ENCODE measurements at places on chromosomes 5 and 9.

DNA sequence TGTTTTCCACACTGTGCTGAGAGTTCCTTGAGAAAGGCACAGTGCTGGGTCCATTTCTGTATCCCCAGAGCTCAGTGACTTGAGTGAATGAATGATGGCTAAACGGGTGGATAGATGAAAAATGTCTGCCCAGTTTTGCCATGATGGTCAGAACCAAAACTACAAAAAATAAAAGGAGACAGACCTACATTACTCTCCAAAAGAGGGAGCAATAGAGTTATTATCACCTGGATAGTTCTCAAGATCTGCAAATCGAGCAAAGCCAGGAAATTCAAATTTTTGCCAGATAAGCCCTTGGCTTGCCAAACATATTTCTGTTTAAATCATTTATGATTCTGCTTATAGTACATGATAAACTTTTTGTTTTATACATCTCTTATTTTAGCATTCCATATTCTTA, 214.2 kb upstream of the ZNF462 start:
- no peak for DNase-seq

- no peak for DNase-seq
Measured at GRCh38 chr9:133073086-133074014, 11.6 kb downstream of the CEL start.

GRCh38 chr9:129465834-129466535, 154.9 kb downstream of the C9orf50 start:
- no peak for DNase-seq

- DNase-seq, result no peak
Measured at GRCh38 chr5:14720236-14720923, 55.9 kb downstream of the OTULIN start.

DNA sequence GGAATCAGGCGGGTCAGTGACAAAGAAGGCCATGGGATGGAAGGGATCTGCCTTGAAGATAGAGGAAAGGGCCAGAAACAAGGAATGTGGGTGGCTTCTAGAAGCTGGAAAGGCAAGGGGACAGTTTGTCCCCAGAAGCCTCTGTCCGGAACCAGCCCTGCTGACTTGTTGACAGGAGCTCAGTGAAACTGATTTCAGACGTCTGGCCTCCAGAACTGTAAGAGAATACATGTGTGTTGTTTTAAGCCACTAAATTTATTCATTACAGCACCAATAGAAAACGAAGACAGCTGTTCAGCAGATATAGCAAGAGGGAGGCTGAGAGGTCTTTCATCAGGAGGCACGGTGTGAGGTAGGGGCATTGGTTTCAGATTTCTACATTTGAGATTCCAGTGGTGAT, 422.5 kb downstream of the KDM4C start:
- no peak for DNase-seq

DNA sequence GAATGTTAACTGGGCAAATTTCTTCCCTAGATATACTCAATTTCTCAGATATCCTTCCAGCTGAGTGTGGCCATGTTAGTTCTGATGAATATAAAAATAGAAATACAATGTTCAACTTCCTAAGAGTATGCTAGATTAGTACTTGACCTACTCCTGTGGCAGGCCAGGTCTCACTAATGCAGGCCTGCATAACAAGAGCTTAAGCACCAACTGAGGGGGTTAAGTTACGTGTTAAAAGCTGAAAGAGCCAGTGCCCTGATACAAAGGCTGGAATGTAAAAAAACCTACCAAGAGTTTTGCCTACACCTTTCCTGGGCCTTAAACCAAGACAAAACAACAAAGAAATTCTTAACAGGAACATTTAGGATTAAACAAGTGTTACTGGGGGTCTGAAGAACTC, 102.8 kb downstream of the MRPS30 start:
- no peak for DNase-seq

DNA sequence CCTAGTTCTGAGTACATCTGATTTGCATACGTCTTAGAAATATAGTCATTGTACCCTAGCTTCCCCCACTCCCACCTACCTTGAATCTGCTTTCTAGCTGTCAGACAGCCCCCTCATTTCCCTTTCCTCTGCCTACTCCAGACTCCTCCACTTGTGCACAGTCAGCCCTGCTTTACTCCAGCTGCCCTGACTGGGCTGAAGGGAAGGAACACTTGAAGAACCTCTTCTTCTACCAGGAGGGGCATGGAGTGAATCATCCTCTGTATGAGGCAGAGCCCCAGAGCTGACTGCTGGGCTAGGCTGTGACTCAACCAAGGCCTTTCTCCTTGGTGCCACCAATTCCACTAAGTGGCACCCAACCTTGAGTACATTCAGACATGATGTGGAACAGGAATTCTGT, 18.1 kb upstream of the ZFR start:
- DNase-seq, result no peak

Data from nucleus accumbens (tissue), 56 donors.